Central memory CD8-positive, alpha-beta T cell (primary cell): ENCODE measurements at places on chromosomes 6 and 20.

GRCh38 chr20:1920252-1920651 lies 25.0 kb downstream of the SIRPA start:
- DNase-seq: no peak

DNA sequence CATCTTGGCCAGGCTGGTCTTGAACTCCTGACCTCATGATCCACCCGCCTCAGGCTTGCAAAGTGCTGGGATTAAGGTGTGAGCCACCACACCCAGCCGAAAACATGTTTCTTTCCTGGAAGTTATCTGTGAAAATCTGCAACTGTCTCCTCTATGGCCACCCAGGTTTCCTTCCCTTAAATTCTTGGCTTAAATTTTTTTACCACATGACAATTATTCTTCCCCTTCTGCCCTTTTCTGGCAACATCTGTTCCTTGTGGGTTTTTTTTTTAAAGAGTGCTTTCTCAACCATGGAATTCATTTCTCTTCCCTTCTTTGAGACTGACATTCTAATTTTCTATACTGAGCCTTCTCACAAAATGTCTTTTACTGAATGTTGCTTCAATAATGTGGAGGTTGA lies 59.6 kb downstream of the DOK5 start:
- DNase-seq: no peak

- DNase-seq: no peak
These were observed 214.5 kb downstream of the SOX4 start for GRCh38 chr6:21808045-21808470.

- no peak for DNase-seq
These were observed 202.8 kb downstream of the CD83 start for GRCh38 chr6:14320332-14320731.

GRCh38 chr6:105746509-105746908 lies 339.6 kb upstream of the PRDM1 start:
- no peak for DNase-seq

DNA sequence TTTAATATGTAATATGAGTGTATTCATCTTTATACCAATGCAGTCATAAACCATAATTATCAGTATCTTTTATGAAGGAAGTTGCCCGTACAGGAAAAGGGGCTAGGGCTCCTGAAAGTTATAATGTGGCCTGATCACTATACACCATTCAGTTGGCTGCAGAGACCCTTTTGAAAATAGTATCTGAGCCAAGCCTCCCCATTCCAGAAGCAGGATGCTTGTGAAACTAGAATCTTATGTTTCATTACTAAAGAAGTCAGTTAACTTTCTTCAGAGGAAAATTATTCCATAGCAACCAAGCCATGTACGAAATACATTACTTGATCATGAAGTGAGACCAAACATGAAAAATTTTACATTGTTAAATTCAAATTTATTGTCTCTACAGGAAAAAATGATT lies 251.5 kb upstream of the TCF21 start:
- DNase-seq: no peak

DNA sequence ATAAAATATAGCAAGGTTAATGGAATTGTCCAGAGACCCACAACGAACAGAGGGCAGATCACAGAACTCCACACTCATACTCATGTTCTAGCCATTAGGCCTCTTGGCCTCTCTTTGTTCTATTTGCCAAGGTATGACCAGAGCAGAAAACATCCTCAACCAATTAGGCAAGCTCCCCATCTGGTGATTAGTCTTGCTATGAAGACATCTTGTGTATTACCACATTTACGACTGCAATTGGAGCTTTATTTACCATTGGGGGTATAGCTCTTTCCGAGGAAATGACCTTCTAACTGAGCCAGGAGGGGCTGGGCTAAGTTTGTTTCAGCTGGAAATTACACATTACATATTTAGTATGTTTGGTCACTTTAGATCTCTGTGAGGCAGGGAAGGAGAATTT lies 593.9 kb downstream of the CD109 start:
- no peak for DNase-seq

DNA sequence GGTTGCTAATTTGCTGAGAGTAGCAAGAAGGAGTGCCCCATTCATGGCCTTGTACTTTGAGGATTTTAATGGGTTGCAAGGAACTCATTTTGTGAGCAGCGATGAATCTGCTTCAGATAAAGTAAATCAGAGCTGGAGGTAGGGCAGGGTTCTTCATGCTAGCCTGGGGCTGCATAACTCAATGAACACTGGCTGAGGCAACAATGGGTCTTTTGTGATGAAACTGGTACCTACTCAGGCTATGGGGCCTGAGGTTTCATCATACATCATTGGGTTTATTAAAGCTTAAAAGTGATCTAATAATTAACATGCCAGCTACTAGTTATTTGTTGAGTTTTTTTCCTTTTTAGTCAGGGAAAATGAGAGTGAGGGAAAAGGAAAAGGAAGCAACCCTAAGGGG lies 106.9 kb downstream of the FAM50B start:
- DNase-seq: no peak

DNA sequence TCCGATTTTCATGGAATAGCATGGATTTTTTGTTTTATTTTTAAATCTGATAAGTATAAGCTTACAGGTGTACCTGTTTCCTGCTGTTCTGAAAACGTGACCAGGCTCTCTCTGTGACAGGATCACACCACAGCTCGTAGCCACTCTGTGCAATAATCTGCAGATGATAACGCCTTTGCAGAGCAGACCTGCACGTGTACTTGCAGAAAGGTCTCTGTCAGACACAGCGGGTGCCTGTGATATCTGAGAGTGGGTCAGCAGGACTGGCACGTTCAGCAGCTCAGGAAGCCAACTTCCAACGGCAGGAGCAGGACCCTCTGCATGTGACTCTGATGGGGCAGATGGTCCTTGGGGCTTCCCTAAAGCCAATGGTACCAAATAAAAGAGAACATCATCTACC lies 68.6 kb upstream of the HDDC2 start:
- no peak for DNase-seq

DNA sequence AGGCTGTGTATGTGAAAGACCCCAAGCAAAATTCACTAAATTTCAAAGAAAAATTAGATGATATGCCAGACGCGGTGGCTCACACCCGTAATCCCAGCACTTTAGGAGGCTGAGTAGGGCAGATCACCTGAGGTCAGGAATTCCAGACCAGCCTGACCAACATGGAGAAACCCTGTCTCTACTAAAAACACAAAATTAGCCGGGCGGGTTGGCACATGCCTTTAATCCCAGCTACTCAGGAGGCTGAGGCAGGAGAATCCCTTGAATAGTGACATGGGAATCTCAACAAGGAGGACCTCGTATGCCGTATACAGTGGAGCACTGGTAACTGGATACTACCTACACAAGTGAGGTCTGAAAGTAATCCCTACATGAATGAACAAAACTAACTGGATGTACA lies 92.7 kb upstream of the JARID2 start:
- DNase-seq: no peak

DNA sequence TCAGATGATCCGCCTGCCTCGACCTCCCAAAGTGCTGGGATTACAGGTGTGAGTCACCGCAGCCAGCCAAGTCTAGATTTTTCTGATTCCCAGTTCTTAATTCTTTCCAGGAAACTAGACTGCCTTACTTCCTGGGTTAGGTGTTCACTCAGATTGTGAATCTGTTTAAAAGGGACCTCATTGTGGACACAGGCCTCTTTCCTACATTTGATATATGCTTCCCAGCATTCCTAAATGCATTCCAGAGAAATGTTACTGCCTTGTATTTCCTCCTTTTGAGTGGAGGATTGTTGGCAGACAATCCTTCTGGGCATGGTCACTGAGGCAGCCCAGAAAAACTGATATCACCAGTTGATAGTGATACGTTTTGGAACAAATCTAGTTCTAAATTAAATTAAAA lies 15.7 kb downstream of the TMEM181 start:
- no peak for DNase-seq

GRCh38 chr6:111585974-111586315 lies 19.7 kb downstream of the TRAF3IP2 start:
- DNase-seq: no peak

GRCh38 chr20:61562897-61563504 lies 310.9 kb downstream of the CDH4 start:
- no peak for DNase-seq

- DNase-seq: no peak
These were observed 28.4 kb upstream of the RSPO3 start for GRCh38 chr6:127090051-127090450.

GRCh38 chr6:39347206-39347605 lies 24.7 kb upstream of the KCNK16 start:
- no peak for DNase-seq

DNA sequence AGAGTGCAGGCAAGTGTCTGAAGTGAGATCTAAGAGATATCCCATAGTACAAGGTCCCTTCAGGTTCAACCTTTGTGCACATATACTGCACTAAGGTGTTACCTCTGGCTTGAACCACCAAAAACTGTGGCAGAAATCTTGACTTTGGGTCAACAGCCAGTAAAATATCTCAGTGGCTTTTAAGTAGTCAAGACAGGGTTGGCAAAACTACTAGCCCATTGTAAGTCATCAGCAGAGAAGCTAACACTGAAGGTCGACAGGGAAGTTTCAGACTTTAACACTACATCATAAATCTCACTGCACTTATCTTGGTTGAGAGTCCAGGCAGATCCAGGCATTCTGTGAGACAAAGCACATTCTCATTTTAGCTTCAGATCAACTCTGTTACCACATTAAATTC lies 1684.7 kb downstream of the HACE1 start:
- DNase-seq: no peak

GRCh38 chr20:62822239-62822787 lies 5.5 kb downstream of the COL9A3 start:
- DNase-seq: no peak

GRCh38 chr6:105835373-105835772 lies 250.8 kb upstream of the PRDM1 start:
- no peak for DNase-seq

DNA sequence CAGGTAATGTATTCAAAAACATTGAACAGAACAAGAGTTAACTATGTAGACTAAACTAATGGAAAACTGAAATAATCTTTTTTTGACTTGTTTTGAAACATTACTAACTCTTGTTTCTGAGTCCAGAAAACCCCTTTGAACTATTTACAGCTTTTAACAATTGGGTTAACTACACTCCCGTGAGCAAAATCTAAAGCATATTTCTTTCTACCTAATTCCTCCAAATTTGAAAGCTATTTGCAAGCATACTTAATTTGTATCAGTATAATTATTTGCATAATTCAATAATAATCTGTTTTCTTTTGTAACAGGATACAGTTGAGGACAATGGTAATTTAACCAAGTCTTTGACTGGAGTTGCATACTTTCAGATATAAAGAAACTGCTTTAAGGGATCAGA lies 62.6 kb upstream of the AGPAT4 start:
- no peak for DNase-seq

- no peak for DNase-seq
These were observed 83.4 kb downstream of the REV3L start for GRCh38 chr6:111399626-111400025.

DNA sequence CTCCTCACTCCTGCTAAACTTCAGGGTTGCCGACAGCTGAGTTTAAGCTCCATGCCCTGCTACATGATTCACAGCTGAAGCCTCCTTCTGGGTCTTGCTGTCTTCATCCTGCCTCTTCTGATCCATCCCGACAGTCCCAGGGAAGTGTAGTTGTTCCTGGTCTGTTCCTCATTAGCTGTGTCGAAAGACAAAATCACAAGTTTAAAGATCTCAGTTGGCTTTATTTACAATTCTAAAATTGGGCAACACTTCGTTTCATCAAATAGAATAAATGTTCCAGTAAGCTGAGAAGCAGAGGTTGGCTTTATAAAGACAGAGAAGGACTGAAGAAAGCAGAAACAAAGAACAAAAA lies 4.1 kb upstream of the SLC2A10 start:
- DNase-seq: no peak

DNA sequence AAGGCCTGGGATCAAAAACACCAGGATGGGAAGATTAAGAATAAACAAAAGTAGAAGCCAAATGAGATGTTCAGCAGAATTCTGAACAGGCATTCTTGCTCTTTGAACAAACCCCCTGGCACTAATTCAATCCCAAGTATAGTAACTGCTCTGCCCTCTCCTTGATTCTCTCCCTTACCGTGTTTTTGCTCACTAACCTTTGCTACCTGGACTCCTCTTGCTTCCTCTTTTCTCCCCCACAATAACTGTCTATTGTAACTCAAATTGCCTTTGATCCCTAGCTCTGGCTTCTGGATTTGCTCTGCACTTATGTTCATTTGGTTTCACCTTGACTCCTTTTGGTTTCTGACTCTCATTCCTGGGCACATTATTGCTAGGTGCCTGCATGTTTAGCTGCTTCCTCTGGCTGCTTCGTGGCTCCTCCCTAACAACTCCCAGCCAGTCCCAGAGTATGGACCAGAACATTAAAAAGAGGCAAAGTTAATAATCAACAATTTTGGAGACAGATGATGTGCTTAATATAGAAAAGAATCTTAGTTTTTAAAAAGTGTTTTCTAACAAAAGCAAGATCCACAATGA lies 65.4 kb upstream of the PHIP start:
- no peak for DNase-seq

- no peak for DNase-seq
These were observed 417.3 kb upstream of the NOX3 start for GRCh38 chr6:155872961-155873360.

DNA sequence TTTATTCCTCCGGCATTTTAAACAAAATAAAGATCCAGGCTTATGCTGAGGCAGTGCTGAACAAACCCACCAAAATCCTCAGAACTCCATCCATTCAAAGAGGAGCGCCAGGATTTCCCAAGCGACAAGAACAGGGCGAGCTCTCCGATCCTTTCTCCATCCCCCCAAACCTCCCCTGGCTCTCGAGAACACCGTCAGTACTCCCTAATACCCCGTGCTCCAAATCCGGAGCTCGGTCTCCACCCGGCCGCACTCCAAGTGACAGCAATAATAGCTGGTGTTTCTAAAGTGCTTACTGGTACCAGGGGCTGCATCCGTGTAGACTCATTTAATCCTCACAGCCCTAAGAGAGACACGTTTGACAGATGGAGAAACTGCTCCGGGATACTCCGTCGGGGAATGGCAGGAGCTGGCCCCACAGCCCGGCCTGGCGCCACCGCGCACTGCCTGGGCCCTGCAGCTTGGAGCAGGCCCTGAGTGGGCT lies 277.1 kb upstream of the QKI start:
- no peak for DNase-seq

DNA sequence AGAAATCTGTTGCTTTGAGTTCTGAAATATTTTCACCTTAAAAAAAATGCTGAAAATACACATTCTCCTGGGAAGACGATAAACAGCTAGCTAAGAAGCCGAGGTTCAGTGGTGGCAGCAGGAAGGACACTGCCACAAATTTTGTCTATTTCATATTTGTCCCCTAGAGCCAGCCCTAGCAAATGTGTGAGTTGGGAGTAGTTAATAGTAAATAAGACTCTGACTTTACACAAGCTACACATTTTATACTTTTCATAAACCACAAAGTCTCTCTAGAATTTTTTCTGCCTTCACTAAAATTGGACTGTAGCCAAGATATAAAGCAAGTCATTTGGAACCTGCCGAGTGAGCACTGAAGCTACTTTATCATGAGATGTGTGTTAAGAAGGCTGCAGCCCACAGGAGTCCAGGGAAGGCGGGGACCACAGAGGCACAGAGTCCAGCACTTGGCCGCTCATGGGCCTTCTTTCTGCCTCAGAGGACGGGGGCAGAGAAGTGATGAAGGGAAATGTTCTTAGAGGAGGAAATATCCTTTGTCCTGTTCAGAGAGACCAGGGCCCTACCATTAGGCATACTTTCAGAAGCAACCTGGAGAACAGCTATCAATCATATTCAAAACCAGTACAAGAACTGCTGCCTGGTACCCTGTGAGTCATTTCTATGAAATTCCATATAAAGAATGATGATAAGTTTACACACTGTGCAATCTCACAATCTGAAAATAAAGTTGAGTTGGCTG lies 241.7 kb upstream of the TAB2 start:
- no peak for DNase-seq

GRCh38 chr6:31528307-31528777 lies 420 bp upstream of the MCCD1 start:
- no peak for DNase-seq
